ENCODE measurements at places on chromosomes 3 and 15.

GRCh38 chr3:112815981-112816380 lies 30.7 kb downstream of the CD200R1L start:
- DNase-seq, result no peak

DNA sequence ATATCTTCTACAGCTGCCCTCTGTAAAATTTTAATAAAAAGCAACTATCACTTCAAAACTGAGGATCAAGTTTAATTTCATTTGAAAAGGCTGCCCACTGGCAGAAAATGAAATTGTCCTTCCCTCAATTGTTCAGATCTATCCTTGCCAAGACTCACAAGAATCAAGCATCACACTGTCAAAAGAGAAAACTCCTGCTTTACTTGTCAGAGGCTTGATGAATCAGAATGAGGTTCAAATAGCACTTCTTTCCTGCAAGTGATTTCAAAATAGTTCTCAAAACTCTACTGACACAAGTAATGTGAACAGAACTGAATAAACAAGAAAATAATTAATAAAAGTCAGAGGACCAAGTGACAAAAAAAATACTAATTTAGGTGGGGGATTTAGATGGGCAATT lies 70.6 kb downstream of the GOLIM4 start:
- DNase-seq, result no peak

- no peak for DNase-seq
Observed at GRCh38 chr3:99468918-99469317, 169.5 kb upstream of the COL8A1 start.

DNA sequence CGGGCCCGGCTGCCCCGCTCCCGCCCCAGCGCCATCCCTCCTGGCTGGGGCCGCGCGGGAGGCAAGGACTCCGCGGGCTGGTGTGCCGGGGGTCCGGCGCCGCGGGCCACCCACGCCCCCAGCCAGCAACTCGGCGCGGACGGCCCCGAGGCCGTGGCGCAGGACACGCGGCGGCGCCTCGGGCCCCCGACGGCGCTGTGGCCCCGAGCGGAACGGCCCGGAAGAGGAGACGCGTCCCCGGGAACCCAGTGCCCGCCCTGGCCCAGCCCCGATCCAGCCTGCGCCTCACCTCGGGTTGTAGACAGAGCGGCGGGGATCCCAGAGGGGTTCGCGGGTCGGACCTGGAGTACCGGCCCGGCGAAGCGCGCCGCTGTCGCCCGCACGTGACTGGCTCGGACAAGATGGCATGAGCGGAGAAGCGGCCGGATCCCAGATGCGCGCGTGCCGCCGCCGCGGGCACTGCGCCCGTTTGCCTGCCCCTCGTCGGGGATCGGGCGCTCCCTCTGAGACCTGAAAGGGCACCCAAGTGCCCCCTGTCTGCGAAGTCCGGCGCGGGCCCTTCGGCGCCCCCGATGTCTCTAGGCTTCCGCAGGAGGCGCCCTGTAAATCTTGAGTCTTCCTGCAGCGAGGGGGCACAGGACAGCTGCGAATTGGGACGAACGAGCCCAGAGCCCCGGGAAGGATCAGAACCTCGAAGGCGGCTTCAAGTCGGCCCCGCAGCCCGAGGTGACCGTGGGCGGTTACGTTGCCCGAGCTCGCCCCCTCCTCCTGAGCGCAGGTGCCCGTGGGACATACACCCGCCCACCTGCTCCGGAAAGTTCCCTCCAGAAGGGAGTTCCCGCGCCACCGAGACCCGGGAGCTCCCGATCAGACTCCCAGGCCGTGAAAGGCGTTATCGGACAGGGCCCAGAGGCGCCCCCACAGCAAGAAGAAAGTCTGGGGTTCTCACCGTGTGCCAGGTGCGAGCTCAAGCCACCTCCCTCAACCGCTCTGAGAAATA lies 598 bp upstream of the SFMBT1 start:
- DNase-seq, result peak; percentile 53

- DNase-seq, result no peak
Observed at GRCh38 chr3:16932877-16933276, 48.1 kb downstream of the PLCL2 start.

DNA sequence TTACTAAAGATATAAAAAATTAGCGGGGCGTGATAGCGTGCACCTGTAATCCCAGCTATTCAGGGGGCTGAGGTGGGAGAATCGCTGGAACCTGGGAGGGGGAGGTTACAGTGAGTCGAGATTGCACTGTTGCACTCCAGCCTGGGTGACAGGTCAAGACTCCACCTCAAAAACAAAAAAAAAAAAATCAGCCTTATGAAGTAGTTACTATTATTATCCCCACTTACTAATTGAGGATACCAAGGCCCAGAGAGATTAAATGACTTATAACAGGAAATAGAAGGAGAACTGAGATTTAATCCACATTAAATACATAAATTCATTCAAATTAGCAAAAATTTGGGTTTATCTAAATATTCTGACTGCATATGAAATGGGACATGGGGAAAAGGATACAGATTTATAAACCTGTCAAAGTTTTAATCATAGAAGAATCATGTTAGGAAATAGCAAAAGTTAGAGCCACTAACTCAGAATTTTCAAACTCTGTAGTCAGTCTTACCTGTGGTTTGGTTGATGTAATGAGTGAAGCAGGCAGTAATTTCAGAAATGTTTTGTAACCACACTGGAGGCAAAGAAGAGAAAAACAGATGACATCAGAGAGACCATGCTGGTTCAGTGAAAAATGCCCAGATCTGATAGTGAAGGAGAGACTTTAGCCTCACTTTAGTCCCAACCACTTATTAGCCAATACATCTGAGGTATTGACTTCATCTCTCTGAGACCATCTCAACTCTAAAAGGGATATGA lies 25.0 kb upstream of the ACAP2 start:
- DNase-seq, result no peak

DNA sequence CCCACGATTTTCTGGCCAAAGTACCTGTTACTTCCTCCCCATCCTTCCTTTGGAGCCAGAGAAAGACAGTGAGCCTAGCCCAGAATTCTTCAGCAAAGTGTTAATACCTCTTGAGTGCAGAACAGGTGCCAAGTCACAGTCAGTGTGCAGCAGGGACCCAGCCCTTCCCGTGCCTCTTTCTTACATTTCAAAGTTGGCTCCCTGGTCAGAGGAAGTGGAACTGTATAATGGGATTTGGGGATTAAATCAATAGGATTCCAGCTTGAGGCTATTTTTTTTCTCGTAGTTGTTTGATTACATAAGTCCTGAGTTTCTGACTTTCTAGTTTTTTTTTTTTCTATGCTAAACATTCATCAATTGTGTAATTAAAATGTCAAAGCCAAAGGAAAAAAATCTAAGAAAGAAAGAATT lies 52.6 kb upstream of the ABHD10 start:
- DNase-seq, result no peak

DNA sequence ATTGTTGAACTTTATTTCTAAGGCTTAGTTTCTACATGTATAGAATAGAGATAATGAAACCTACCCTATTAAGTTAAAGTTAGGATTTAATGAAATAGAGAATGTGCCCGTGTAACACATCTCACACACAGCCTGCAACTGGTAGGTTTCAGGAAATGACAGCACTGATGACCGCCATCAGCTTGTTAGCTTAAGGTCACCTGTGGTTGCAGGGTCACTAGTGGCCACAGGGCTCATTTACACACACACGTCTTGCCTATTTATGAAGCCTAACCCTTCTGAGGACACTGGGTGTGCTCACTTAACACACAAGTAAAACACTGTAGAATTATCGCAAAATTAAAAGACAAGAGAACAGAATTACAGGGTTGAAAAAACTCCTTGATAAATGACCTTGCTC lies 20.1 kb downstream of the CHRM5 start:
- DNase-seq, result no peak

GRCh38 chr3:71653414-71653807 lies 69.9 kb upstream of the FOXP1 start:
- no peak for DNase-seq

DNA sequence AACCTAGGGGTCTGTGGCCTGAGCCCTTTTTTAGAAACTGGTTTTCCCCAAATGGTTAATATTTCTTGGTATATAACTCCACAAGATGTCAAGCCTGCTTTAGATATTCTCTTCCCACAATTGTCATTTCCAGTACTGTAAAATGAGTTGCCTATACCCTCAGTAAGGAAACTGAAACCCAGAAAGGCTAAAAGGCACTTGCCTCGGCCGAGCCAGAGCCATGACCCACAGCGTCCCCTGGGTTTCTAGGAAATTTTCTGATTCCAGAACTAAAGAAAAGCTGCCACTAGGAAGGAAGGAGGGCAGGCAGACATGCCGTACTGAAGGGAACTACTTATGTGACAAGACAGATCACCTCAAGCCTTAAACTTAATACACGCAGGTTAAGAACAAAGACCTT lies 59.1 kb downstream of the ATP8B4 start:
- no peak for DNase-seq

Data from hematopoietic multipotent progenitor cell (in vitro differentiated cells).